ENCODE measurements at places on chromosomes 5 and 9.

- no peak for DNase-seq
These were observed 2.6 kb upstream of the GCNT1 start for GRCh38 chr9:76456202-76456926.

DNA sequence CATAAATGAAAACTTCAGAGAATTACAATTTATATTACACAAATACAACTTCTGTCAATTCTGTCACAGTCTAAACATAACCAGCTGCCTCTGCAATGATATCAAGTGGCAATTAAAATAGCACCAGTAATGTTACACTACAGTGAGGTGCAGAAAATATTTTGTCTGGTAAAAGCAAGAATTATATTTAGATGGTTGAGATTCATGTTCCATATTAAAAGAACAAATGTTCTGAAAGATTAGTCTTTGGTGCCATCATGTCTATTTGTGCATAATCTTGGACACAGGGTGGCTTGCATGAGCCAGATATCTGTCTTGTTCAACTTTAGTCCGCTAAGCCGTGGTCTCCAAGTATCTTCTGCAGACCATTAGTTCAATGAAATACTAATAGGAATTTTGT lies 29.0 kb upstream of the PRR16 start:
- DNase-seq: no peak

- DNase-seq: no peak
These were observed 17.8 kb upstream of the MSANTD3 start for GRCh38 chr9:100409176-100409556.

DNA sequence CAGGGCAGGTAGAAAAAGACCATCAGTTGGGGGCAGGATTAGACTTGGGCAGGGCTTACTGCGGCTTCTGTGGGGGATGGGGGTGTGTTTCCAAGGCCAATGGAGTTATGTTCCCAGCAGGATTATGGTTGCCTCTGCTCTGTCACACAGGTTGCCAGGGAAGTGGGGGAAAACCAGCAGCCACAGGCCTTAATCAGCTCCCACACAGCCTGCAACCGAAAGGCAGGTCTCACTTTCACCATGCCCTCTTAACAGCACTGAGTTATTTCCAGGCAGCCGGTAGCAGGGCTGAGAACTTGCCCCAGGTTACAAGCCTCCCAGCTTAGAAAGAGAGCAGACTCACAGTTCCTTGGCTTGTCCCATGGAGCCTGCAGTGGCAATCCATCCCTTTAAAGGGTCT lies 205.5 kb downstream of the FGF10 start:
- no peak for DNase-seq

- no peak for DNase-seq
These were observed 23.5 kb upstream of the ABCA1 start for GRCh38 chr9:104951487-104951886.

- no peak for DNase-seq
These were observed at the start of gene FAM169A for GRCh38 chr5:74865804-74866595. FAM169A (minus strand) TSS chr5:74866387; CDS start chr5:74841676, 24,711 bp downstream.

- no peak for DNase-seq
These were observed 1215.7 kb downstream of the MAT2B start for GRCh38 chr5:164721116-164721515.

DNA sequence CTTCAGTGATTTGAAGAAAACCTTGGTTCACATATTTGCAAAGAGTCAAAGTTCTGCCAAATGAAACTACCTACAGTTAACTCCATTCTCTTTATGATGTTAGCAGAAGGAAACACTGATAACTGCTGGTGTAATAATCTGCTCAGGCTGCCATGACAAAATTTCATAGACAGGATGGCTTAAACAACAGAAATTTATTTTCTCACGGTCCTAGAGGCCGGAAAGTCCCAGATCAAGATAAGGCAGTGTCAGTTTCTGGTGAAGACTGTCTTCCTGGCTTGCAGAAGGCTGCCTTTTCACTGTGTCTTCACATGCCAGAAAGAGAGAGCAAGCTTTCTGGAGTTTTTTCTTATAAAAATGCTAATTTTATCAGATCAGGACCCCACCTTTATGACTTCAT lies 102.4 kb upstream of the PARP8 start:
- no peak for DNase-seq

DNA sequence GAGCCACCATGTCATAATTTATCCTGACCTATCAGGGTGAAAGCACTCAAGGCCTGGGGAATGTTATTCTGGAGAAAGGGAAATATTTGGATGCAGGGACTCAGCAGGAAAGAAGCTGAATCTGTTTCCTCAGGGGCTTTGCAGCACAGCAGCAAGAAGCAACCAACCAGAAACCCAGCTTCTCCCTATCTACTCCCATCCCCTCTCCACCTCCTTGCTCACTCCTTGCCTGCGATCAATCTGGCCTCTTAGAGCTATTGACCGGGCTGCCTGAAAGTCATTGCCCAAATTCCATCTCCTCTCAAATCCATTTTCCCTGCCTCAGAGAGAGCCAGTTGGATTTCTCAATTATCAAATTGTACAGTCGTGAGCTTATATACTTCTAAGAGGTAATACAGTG lies 542.0 kb upstream of the TRPC7 start:
- no peak for DNase-seq

DNA sequence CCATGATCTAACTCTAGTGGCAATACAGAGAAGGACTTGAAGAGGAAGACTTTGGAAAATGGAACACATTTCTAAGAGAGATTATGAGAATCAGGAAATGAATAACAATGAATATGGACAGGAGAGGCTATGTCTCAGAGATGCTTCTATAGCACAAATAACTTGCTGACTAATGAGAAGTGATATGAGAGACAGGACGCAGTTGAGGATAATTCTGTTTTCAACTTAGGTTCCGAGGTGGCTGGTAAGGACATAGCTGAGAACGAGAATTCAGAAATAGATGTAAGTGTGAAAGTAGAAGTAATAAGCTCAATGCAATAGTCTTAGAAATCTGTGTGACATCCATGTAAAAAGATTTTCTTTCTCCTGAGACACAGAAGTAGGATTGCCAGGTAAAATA lies 358.1 kb upstream of the GRAMD2B start:
- no peak for DNase-seq

DNA sequence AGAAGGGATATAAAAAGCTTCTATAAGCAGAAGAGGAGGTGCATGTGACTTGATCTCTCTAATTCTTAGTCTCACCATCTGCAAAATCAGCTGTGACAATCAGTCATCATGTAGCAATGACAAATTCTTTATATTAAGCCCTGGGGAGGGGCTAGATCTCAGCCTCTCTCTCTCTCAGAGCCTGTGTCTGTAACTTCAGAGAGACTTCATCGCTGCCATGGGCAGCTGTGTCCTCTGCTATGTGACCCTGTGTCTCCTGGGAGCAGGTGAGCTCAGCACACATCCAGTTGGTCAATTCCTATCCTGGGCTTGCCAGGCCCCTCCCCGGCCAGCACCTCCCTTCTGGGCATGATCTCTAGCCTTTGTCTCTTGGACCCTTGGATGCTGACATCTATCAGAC lies 109.6 kb downstream of the ANKRD18B start:
- no peak for DNase-seq

DNA sequence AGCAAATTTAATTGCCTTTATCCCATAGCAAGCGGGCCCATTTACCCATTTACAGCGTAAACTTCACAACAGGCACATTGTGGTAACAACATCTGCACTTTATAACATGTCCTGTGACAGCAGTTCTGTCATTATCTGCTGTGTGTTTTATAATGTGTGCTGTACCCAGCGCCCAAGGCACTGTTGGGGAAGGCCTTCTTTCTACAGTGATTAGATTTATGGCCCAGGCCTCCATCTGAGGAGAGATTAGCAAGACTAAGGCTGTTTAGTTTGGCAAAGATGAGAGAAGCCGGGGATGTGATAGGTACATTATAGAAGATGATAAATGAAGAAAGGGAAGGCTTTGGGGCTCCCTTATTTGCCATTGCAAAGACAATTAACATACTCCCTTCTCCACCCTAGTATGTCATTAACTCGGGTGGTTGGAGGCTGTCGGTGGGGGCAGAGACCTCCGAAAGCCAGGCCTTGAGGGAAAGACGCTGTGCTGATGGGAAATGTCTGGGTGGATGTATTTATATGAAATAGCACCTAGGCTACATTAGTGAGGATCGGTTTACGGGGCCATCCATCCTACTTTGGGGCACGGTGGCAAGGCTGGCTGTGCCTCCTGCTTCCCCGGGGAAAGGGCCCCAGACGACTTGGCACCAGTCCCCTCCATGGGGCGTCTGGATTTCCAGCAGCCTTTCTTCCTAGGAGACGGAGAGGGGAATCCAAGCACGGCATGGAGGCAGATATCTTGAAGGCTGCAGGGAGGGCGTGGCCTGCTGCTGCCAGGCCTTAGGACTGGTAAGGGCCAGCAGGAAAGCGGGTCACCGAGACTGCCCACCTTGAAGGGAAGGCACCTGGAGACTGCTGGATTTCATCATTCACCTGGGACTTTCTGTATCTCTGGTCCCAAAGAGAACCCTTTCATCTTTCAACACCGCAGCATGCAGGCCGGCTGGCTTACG lies 64.3 kb upstream of the PTCH1 start:
- no peak for DNase-seq

DNA sequence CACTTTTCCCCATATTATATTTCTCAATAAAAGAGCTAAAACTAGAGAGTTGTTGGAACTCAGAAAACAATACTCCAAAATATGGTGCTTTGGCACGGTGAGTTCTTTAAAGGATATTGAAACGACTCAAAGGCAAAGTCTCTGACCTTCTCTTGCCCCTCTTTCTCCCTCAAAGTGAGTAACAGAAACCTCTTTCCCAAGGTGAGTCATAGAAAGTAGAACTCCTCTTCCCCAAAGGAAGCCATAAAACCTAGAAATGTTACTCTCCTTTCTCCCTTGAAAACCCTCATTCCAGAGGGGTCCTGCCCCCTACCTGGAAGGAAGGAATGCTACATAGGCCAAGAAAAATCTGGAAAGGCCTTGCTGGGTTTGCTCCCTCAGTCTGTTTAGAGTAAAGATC lies 47.5 kb downstream of the RAPGEF6 start:
- no peak for DNase-seq

DNA sequence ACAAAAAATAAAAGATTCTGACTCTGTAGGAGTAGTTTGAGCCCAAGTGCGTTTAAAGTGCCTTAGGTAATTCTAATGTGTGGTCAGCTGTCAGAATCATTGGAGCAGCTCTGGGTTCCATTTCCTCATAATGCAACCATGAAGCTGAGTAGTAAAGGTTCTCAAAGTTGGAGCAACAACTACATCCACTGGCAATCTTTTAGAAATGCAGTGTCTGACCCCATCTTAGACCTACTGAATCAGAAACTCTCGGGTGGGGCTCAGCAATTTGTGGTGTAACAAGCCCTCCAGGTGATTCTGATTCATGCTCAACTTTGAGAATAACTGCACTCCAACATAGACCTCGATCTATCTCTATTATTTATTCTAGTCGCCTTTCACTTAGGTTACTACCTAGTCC lies 7.6 kb upstream of the ALDH1A1 start:
- no peak for DNase-seq

DNA sequence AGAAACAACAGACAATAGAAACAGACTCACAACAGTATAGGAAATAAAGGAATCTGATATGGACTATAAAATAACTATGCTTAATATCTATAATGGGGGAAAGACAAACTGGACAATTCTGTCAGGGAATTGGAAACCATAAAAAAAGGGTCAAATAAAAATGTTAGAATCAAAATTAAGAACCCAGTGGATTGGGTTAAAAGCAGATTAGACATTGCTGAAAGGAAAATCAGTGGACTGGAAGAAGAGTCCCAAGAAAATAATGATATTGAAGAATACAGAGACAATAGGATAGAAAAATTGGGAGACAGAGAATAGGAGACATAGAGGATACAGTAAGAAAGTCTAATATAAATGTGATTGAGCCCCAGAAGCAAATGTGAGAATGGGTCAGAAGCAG lies 199.2 kb downstream of the PBX3 start:
- DNase-seq: no peak

DNA sequence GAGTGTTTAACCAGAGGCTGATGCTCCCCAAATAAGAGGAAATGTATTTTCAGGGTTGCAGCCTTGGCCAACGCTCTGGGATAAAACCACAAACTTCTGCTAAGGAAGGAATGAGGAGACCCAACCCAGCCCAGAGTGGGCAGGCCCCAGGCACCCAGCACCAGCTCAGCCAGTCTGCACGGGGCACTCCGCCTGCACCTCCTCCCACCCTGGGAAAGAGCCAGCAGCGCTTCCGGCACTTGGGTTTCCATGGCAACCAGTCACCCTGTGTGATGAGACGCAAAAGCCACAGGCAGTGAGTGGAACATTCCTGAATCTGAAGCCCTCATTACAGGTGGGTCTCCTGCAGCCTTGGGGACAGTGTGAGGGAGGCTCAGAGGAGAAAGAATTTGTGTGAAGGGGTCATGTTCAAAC lies 85.2 kb upstream of the ZBTB43 start:
- DNase-seq: no peak

GRCh38 chr9:96382839-96383164 lies 709 bp downstream of the SLC35D2 start:
- DNase-seq: no peak

- DNase-seq: no peak
These were observed 224.6 kb downstream of the GAS1 start for GRCh38 chr9:86722706-86723075.
